ENCODE measurements at places on chromosomes 4 and X.

DNA sequence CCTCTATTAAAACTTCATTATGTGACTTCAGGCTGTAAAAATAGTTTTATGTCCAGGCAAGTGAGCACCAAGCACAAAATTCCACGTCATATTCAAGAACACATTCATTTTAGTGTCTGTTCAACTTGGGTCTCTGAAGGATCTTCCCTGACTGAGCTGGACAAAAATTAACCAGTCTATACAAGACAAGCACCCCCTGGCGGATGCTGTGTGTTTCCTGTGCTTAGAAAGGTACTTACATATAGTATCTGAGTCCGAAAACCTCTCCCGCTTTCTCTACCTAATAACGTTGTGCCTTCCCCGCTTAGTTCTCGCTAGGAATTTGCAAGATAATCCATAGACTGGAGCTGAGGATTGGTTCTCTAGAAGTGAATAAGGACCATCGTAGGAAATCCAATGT lies 2214.5 kb upstream of the TENM3 start:
- no peak for DNase-seq

GRCh38 chrX:31170792-31171191 lies 99.0 kb upstream of the FTHL17 start:
- DNase-seq, result no peak

DNA sequence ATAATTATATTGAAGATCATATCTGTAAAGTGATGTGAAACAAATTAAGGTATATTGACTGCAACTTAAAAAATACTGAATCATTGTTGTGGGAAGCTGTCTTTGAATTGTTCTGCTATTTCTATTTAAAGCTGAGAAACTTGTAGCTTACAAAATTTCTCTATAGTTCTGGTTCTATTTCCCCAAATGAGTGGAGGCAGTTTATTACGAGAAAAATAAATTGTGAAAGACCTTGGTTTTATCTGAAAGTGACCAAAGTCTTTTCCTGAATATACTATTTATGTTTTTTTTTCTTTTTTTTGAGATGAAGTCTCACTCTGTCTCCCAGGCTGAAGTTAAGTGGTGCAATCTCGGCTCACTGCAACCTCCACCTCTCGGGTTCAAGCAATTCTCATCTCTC lies 165.4 kb downstream of the SH3BGRL start:
- no peak for DNase-seq

- DNase-seq, result no peak
Observed at GRCh38 chr4:88017516-88018297, 10.3 kb downstream of the PKD2 start.
